ENCODE measurements at places on chromosomes 6 and 20.

GRCh38 chr6:36129941-36130666, at the start of gene MAPK13:
Gene MAPK13 (plus strand): TSS chr6:36130513. CDS start chr6:36130583, 70 bp downstream.
- DNase-seq: no peak

DNA sequence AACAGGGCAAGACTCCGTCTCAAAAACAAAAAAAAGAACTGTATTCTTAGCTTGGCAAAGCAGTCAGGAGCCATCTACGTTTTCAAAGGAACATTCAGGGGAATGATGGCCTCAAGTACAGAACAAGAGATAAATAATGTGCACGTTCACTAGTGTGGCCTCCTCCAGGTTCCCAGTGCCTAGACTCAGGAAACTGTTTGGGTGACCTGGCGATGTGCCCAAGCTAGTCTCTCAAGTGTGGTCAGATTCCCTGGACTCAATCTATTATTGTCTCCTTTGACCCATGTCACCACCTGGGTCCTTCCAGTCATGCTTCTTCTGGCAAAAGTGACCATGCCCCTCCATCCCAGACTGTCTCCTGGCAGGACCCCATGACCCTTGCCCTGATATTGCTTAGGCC, 23.7 kb downstream of the TRAF3IP2 start:
- DNase-seq: no peak

DNA sequence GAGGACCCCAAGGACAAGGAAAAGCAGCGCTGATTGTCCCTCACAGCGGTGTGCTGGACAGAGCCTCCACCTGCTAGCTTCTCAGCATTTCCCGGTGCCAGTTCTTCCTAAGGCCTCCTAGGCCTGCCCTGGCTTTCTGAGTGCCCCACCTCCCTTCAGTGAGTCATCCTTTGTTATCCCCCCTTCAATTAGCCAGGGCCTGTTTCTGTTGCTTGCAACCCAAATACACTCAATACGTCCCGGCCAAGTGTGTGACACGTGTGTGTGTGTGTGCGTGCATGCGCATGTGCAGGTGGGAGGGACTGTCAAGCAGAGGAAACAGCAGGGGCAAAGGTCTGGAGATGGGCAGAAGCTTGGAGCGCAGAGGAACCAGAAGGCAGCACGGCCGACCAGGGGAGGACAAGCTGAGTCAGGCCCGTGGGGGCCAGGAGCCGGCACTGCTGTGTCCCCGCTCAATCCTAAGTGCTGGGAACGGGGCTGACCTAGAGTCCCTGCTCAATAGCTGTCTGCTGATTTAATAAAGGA, 159.8 kb downstream of the PREX1 start:
- DNase-seq: no peak

- DNase-seq: no peak
Measured at GRCh38 chr6:27825025-27825793, 87.0 kb downstream of the OR2B2 start.

GRCh38 chr20:8344106-8344505, 212.0 kb downstream of the PLCB1 start:
- DNase-seq: no peak

GRCh38 chr6:105711216-105711615, 308.3 kb upstream of the PREP start:
- DNase-seq: no peak

GRCh38 chr20:31676609-31676989, 38.9 kb downstream of the COX4I2 start:
- no peak for DNase-seq

DNA sequence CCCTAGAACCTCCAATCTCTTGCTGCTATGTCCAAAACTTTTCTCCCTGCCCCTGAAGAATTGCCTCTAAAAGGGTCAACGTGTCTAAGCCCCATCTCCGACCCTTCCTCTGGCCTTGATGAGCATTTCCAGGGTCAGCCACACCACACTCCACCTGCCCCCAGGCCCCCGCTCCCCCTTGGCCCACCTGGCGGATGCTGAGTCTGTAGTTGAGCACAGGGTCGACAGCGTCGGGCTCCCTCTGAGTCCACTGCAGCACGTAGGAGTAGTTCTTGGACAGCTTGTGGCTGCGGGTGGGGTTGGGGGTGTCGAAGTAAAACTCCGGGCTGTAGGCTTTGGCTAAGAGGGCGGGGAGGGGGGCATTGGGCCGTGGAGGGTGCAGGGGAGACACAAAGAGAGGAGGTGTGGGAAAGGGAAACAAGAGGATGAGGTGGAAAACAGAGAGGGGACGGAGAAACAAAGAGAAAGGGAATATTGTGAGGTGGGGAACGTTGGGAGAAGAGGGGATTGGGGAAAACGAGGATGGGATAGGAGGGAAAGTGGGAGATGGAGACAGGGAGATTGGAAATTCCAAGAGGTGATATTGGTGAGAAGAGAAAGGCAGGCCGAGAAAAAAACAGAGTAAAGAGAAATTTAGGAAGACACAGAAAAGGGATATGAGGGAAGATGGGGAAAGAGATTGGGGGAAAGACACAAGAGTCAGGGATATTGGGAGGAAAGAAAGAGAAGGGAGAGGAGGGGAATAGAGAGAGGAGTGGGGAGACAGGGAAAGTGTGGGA, 50.5 kb downstream of the MDGA1 start:
- DNase-seq: no peak

DNA sequence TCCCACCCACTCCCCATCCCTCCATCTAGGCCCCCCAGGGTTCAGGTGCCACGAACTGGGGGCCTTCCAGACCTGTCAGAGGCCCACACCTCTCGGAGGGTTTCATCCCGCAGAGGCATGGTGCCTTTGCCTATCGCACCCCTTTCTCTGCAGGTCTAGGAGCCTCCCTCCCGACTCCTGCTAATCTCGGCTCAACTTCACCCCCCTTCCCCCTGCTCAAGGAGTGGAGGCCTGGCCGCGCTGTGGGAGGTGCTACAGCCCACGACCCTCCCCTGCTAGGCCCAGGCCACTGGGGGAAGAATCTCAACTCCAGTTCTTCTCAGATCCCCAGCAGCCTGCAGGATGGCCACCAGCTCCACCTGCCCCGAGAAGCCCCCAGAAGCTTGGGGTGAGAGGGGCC, at the start of gene TULP1:
TSS of gene TULP1 (minus strand) at position 157 of the 400 bp plus-strand sequence. CDS start at position 119, 38 bp downstream.
- DNase-seq: no peak

DNA sequence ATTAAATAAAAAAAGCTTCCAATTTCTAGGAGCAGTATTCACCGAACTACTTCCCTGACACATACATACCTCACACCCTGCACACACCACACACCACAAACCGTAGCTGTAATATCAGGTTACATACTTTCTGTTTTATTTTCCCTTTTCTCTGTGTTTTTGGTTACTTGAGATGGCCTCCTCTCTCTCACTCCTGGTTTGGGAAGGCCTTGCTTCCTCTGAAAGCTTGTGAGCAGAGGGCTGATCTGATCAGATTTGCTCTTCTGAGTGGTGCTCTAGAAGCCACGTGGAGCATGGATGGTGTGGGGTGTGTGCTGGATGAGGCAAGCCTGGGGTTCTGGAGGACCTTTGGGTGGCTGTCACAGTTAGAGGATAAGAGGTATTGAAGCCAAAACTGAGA, 20.9 kb downstream of the UTRN start:
- DNase-seq: no peak

DNA sequence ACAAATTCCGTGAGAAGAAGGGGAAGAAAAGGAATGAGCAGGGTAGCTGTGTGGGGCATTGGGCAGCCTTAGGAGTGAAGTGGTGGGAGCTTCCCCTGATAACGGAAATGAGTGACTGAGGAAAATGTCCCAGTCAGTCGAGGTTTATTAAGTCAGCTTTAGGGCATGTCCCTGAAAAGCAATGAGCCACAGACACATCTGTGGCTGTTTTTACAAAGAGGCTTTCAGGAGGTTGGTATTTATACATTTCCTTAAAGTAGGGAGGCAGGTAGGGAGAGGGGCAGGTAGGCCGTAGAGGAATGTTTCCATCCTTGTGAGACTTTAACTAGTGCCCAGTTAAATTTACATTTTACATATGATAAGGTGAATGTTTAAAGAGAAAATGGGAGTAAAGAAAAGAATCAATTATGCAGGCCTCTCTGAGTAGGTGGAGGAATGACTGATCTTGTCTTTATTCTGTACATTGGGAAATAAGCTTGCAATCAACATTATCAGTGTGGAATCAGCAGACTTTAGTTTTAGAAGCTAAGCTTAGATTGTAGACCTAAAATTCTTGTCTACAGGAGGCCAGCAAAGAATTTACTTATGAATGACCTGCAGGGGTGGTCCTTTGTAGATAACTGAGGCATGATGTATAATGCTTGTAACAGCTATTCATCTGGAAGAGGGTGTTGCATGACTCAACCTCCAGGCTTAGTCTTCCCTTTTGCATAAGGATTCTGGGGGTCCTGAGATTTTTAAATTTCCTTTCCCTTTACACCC, 18.5 kb downstream of the SLC22A2 start:
- no peak for DNase-seq

GRCh38 chr6:14365393-14365792, 247.8 kb downstream of the CD83 start:
- no peak for DNase-seq

- DNase-seq: no peak
Measured at GRCh38 chr6:99432877-99433276, 7.8 kb upstream of the PNISR start.

- DNase-seq: no peak
Measured at GRCh38 chr6:54018722-54019121, 92.5 kb upstream of the MLIP start.

- DNase-seq: peak; percentile 61
Measured at GRCh38 chr20:37385659-37386504, 39.9 kb downstream of the SRC start.

- no peak for DNase-seq
Measured at GRCh38 chr6:156934069-156934460, 156.9 kb downstream of the ARID1B start.

GRCh38 chr20:58655328-58656107, 4.4 kb downstream of the STX16 start:
- DNase-seq: no peak

DNA sequence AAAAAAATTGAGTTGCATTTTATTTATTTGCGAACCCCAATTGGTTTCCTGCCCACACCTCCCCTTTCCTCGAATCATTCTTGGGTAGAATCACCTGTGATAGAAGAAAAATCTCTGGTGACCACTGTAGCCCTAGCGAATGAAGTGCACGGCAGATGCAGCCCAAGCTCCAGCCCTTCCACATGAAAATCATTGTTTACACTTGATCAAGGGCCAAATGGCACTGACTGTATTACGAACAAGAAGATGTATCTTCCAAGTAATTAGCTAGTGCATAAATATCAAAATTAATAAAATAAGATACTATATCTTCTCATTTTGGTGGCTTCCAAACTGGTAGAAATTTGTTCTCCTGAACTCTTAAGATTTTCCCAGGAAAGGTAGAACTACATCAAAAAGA, 93.4 kb upstream of the ARID1B start:
- no peak for DNase-seq

DNA sequence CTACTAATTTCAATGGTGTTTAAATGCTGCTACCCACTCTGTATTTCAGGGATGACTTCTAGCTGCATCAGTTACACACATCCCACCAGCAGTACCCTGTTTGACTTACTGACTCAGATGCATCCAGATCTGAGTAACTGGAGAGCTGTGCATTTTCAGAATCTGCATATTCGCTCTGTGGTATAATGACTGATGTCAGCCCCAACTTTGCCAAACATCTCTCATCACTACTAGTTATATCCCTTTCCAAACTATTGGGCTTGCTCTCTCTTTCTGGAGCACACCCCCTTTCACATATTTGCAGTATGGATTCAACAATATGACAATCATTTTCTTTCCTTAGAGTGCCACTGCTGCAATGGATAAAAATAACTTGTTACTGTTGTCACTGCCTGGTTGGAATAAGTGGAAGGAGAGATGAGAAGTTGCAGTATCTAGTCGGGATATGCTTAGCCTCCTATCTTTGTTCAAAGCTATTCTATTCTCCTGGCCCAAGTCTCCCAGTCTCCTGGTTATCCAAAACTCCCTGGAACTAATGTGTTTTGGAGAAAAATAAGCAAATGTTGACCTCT, 3.3 kb upstream of the RSPO3 start:
- DNase-seq: no peak

DNA sequence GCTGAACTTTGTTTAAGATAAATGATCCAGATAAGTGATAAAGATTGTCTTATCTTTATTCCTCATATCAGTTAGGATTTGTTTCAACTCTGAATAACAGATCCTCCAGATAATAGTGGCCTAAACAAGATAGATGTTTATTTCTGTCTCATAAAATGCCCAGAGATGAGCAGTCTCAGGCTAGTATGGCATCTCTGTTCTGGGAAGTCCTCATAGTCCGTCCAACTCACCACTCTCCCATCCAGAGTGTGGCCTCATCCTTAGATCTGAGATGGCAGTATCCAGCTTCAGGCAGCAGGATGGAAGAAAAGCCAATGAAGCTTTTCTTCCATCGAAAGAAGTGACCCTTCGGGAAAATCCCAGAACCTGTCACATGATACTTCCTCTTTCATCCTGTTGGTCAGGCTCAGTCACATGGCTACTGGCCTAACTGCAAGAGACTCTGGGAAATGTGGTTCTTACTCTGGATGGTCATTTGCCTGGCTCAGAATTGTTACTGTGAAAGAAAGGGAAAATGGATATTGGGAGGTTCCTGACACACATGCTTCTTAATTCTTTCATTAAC, 29.4 kb upstream of the TAGAP start:
- no peak for DNase-seq

- DNase-seq: no peak
Measured at GRCh38 chr6:40188931-40189330, 254.7 kb upstream of the MOCS1 start.

DNA sequence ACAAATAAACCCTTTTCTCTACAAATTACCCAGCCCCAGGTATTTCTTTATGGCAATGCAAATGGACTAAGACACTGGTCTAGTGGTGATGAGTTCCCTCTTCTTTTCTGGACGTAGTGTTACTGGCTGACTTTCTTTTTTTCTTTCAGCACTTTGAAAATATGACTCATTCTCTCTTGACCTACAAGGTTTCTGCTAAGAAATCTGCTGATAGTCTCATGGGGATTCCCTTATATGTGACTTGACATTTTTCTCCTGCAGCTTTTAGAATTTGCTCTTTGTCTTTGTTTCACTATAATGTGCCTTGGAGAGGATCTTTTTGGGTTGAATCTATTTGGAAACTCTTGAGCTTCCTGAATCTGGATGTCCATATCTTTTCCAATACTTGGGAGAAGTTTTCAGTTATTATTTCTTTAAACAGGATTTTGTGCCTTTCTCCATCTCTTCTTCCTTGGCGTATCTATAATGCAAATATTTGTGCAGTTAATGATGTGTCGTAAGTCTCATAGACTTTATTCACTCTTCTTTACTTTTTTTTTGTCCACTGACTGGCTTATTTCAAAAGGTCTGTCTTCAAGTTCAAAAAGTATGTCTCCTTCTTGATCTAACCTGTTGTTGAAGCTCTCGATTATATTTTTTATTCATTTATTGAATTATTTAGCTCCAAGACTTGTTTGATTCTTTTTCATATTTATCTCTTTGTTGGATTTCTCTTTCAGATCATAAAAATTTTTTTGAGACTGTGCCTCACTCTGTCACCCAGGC, 42.2 kb upstream of the TPD52L1 start:
- DNase-seq: no peak

- DNase-seq: no peak
Measured at GRCh38 chr6:119233312-119233984, 116.1 kb downstream of the MAN1A1 start.
